ENCODE measurements at places on chromosomes 4 and X.

- no peak for DNase-seq
Measured at GRCh38 chrX:15761564-15762191, 23.6 kb downstream of the CA5B start.

DNA sequence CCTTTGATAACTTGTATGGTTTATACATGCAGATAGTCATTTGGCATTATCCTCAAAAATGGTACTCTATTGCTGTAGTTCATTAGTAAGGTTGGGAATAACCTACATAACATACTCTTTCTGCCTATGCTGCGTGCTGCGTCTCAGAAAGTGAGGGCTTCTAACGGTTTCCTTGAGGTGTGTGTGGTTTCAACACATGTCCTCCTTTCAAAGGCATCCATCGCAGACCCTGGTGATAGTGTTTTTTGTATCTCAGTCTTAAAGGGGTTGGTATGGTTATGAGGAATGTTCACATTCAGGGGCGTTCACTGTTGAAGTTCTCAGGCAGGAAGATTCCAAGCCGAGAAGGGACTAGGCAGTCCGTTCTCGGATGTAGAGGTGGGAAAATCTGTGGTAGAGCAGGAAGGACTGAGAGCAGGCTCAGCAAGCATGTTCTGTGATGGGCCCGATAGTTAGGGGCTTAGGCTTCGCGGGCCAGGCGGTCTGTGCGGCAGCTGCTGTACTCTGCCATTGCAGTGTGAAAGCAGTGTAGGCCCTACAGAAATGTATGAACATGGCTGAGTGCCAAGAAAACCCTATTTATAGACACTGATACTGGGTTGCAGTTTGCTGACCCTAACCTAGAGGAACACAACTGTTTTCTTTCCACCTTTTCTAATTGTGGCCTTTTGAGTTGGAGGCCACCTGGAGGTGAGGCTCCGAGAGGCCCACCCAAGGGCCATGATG is 123.2 kb downstream of the GPR143 start:
- DNase-seq, result no peak

DNA sequence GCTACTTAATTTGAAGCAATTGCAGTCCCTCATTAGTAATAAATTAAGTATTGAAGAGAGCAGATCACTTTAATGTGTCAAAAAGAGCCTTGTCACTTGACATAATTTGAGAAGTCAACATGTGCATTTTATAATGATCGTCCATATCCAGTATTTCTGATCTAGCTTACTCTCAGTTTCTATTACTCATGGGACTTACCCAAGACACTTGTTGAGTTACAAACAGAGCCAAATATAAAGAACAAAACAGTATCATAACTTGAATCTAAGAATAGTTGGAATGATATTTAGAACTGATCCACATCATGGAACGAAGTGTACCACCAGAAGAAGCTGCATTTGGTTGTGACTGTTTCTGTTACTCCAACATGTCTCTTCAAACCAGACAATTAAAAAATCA is 54.7 kb downstream of the SLITRK4 start:
- no peak for DNase-seq

- DNase-seq, result no peak
Measured at GRCh38 chr4:170853422-170854021, 763.8 kb upstream of the AADAT start.

DNA sequence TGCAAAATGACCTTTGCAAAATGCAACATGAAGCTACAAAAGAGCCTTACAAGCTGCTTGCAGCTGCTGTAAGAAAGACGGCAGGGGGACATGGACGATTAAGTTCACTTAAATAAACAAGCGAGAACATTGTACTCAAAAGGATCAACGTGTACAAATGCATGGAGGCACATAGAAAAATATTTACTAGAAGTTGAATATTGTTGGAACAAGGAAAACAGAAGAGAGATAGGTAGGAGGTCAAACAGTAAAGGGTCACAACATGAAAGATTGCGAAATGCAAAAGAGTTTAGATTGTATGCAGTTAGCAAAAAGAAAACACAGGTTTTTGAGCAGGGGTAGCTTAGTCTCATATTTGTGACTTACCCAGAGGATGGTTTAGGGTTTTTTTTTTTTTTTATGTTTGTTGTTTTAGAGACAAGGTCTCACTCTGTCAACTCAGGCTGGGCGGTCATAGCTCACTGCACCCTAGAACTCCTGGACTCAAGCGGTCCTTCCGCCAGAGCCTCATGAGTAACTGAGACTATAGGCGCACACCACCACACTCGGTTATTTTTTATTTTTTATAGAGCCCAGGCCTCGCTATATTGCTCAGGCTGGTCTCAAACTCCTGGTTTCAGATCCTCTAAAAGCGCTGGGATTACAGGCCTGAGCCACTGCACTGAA is 1.4 kb upstream of the PHF8 start:
- no peak for DNase-seq

- DNase-seq, result no peak
Measured at GRCh38 chrX:78979789-78980464, 34.7 kb downstream of the P2RY10 start.

GRCh38 chr4:52628974-52629373 is 30.1 kb downstream of the USP46 start:
- DNase-seq, result no peak

- no peak for DNase-seq
Measured at GRCh38 chr4:146643812-146644401, 5.2 kb downstream of the POU4F2 start.

DNA sequence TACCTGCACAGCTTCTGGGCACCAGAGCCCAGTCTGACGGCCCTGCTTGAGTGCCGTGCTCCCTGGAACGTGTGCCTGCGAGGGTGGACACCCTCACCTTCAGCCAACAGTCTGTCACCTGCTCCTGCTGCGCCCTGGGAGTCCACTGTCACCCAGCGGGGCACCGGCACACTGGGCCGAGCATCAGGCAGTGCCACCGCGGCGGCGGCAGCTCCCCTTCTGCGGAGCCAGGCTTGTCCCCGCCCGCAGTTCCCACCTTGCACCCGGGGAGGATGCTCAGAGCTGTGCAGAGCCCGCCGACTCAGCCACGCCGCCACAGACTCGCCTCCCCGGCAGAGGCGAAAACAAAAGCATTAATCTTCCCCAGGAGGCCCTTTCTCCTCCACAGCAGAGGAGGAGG is 86.8 kb downstream of the ABLIM2 start:
- DNase-seq, result no peak

DNA sequence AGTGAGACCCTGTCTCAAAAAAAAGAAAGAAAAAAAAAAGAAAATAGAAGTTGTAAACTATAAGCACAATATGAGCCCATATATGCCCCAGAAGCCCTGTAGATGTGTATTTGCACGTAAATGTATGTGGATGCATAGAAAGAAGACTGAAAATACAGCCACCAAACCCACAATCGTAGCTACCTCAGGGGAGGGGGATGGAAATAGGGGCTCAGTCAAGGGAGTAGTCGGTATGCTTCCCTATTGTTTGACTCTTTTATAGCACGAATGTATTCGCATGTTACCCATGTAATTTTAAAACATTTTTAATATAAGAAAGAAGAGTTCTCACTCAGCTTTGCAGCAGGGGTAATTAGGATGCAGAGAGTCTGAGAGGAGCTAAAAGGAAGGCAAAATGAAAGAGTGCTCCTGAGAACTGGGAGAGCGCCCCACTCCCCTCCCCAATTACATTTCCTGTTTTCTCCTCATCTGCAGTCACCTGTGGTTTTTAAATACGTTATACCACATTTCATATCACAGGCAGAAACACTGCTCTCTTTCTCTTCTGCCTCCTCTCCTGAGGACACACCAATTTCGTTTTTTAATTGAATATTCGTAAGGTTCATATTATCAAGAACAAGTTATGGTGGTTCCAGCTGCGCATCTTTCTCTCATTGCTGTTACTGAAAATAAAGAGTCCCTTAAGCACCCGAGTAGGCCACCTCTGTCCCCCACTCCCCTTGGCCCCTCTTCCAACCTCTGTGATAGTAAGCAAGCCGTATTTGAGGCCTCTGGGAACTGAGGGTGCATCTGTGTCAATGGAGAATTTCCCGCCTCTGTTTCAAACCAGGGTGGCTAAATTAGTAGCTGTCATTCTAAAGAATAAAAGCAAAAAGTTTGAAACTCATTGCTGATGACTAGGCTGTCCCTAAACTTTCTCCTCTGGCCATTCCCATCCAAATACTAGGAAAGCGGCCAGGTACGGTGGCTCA is 10.7 kb downstream of the SEPTIN6 start:
- DNase-seq, result no peak

- DNase-seq, result no peak
Measured at GRCh38 chrX:119735467-119735866, 22.9 kb upstream of the SOWAHD start.

- no peak for DNase-seq
Measured at GRCh38 chr4:188649635-188650034, 510.4 kb downstream of the TRIML1 start.

GRCh38 chr4:56468097-56468422 is 643 bp downstream of the SRP72 start:
- no peak for DNase-seq

DNA sequence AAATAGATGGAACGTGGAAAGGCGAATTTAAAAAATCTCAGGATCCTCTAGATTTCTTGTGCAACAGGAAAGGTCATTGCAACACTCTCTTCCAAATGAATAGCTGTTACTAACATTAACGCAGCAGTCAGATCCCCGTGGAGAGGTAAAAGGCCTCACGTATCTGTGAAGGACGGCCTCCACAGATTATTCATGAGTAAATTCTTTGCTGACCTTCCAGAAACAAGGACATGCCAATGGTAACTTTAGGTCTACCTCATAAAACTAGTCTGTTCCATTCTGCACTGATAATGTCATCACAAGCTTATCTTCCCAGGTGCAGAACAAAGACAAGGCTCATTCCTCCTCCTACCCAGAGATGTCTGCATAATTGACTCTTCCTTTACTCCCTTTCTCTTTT is 16.1 kb upstream of the REPS2 start:
- DNase-seq, result no peak

DNA sequence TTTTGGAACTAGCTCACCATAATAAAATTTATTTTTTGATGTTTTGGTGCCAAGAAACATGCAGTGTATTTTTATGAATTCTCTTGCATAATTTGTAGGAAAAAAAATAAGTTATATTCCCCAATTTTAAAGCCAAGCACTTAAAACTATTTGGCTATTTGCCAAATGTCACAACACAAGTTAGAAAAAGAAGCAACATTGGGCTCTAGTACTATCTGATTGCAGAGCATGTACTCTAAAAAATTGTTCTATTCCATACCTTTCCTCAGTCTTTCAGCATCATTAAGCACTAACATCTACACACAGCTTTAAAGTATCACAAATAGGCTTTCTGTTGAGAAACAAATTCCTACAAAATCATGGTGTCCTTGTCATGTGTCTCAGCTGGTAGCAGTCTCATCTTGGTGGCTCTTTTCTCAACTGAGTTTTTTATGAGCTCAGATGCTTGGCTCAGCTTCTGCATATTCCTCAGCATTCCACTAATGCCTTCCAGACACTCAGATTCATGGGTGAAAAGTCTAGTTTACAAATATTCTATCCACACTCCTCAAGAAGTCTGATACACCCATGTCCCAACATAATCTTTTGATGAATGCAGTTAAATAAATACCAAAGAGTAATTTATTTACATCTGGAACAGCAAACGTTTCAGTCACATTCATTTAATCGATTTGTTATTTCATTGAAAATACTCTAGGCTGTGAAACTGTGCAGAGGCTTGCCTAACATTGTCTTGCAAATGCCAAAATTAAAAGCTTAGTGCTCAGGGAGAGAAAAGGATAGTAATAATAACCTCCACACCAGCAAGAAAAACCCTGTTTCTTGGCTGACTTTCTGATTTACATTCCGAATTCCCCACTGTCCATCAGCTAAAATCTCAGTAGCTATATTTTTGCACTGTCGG is 2209.9 kb downstream of the PCDH7 start:
- DNase-seq, result no peak

DNA sequence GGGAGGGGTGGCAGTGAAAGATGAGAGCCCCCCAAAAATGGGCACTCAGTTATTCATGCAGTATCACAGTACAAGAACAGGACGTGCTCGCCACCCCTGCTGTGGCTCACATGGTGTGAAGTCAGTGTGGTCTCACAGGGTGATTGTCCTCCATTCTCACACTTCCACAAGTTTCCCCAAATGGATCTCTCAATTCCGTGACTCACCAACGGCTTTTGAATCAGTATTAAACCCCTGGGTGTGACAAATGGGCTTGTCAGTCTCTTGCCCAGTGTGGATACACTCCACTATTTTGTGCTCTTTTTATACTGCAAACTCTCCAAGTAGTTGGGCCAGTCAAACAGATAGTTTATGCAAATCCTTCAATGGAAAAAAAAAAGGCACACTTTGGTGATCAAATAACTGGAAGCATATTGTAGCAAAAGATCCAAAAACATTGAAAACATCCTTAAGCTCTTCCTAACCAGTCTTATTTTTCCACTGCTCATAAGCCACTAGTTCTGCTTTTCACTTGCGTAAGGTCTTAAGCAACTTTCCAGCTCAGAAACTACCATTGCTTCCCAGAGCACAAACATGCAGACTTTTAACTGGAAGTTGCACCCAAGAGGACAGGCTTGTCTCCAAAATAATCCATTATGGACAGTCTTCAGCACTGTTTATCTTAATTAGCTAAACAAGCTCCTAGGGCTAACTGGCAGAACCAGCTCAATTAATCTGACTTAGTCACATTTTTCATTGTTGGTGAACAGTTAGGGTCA is 365.7 kb downstream of the PPP3CA start:
- no peak for DNase-seq

GRCh38 chr4:77712675-77713074 is 106.5 kb downstream of the CNOT6L start:
- no peak for DNase-seq

DNA sequence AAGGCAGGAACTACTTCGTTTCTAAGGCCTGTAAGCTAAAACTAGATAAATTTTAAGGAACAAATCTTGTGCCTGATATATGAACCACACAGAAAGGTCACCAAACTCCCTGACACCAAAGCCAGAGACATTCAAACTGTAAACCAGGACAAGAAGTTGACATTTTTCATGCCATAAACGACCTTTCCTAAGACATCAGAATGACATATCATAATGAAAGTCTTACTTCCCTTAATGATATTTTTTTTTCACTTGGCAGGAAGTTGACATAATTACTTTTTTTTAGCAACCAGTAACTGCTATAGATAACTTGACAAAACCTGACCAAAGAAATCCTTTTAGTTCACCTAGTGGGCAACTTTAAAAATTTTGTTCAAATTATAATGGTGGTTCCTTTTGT is 231.5 kb upstream of the AGTR2 start:
- no peak for DNase-seq

GRCh38 chr4:107034996-107035818 is 906 bp downstream of the DKK2 start:
- no peak for DNase-seq

DNA sequence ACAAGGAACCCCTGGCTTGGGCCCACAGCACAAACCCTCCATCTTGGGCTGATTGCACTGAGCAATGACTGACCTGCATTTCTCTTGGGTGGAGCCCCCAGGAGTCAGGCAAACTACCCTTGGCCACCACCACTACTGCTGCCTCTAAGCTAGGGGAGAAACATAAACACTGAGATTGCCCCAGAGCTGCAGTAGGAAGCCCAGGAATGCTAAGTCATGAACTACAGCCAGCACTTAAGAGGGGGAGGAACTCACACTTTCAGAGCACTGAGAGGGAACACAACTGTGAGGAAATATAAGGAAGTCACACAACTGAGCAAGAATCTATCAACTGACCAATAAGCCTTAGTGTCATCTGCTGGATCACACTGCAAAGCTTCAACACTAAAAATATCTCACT is 111.6 kb upstream of the PPP3CA start:
- DNase-seq, result no peak
